NCI-H524 (cell line): ENCODE measurements at places on chromosomes 7 and 10.

GRCh38 chr10:82653244-82654155 is 778.5 kb downstream of the NRG3 start:
- no peak for DNase-seq

DNA sequence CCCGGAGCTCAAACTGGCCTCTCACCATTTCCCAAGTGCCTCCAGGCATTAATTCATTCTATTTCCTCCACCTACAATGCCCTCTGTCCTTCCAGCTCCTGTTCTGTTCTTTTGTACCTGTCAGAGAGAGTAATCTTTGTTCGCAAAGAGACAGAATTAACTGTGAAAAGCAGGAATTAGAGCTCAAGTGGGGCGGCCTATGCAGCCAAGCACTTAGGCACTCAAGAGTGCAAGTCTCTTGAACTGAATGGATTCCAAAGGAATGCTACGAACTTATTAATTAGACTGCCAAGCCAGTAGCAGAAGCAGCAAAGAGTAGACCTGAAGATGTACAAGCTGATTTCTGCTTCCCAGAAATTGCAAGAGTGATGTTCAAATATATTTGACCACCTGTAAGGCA is 338.3 kb upstream of the AUTS2 start:
- DNase-seq, result no peak

DNA sequence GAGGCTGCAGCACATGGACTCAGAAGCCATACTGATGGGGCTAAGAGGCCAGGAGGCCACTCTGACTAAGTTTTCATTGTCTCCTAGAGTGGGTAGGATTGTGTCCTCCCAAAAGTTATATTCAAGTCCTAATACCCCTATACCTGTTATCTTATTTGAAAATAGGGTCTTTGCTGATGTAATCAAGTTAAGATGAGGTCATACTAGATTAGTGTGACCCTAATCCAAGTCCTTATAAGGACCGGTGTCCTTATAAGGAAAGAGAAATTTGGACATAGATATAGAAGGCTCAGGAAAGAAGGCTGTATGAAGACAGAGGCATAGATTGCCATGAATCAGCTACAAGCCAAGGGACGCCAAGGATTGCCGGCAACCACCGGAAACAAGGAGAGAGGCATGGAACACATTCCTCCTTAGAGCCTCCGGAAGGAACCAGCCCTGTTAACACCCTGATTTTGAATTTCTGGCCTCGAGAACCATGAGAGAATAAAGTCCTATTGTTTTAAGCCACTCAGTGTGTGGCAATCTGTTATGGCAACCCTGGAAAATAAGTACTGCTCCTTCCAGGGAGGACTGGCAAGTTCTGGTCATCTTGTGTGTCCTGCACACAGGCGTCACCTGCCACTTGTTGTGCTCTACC is 157.0 kb downstream of the EMX2 start:
- DNase-seq, result no peak

- DNase-seq, result no peak
These were observed 811 bp downstream of the GPC2 start for GRCh38 chr7:100176096-100177044.

DNA sequence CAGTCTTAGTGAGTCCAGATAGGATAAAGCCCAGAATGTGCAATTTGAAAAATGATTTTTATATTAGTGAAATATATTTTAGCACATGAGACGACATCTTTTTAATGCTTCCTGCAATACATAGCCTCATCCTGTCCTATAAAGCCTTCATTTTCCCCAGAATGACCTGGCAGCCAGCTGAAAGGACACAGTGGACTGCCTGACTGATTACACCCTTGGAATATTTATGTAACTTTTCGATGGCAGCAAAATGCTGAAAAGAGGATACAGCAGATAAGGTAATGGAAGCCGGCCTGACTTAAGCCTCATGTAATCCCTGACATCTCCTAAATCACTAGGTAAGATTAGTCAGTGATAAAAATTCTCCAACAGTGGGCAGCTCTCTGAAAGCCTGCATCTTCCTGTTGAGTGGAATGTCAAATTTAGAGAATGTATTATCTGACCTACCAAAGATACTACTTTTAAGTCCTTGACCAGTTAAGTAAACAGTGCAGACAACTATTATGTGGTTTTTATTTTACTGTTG is 210.7 kb upstream of the STEAP1 start:
- DNase-seq, result peak; percentile 18

DNA sequence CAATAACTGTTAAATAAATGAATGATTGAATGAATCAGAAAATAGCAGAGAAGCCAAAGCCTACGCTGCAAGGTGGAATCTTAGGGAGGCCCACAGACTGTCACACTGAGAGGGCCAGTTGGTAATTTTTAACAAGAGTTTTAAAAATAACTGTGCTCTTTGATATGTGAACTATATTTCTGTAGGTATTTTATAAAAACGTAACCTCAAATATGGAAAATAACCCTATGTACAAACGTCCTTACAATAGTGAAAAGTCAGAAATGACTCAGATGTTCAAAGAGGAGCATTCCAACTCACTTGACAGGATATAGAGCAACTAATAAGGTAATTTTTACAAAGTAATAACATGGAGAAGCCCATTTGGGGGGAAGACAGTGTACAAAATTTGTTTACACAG is 18.9 kb upstream of the TMEM273 start:
- no peak for DNase-seq

DNA sequence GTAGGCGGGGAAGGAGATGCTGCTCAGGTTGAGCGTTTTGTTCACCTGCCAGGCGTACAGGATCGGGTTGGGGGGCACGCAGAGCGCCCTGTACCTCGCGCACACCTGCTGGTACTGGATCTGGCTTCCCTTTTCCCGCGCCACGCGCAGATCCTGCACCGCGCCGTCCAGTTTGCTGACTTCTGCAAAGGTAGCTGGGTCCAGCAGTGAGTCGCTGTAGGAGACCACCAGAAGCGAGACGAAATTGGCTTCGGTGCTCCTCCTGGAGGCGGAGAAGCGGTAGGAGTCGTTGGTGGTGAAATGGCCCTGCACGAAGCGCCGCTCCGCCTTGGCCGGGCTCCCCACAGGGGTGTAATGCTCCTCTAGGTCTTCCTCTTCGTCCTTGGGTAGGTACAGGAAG is 90.7 kb upstream of the RAB18 start:
- no peak for DNase-seq

DNA sequence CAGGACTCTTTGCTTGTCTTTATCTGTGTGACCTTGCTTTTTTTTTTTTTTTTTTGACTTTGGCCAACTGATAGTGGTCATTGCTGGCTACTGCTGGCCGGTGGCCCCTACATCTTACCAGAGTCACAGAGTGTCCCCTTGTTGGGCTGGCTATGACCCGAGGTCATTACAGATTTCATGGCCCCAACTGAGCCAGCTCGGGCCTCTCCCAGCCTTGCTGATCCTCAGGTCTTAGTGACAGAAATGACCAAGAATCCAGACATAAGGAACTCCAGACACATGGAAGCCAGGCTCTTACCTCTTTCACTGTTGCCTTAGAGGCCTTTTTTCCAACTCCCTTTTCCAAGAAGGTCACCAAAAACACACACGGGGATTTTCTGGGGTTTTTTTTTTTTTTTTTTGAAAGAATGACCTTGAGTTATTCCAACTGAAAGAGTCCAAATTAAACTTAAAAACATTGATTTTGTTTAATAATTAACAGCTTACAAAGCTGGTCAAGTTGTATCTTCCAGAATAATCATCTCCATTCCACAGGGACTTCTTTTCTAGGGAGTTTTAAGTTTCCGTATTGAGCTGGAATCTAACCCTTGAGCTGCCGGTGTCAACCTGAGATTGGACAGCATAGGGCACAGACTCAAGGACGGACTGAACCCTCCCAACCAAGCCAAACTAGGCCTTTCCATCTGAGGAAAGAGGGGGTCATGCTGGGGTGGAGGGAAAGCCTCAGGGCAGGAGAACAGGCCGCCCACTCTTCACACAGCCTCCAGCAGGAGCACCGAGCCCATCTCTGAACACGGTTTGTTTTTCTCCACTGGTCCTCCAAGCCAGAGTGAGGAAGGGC is 43.8 kb downstream of the PIK3AP1 start:
- DNase-seq, result no peak

DNA sequence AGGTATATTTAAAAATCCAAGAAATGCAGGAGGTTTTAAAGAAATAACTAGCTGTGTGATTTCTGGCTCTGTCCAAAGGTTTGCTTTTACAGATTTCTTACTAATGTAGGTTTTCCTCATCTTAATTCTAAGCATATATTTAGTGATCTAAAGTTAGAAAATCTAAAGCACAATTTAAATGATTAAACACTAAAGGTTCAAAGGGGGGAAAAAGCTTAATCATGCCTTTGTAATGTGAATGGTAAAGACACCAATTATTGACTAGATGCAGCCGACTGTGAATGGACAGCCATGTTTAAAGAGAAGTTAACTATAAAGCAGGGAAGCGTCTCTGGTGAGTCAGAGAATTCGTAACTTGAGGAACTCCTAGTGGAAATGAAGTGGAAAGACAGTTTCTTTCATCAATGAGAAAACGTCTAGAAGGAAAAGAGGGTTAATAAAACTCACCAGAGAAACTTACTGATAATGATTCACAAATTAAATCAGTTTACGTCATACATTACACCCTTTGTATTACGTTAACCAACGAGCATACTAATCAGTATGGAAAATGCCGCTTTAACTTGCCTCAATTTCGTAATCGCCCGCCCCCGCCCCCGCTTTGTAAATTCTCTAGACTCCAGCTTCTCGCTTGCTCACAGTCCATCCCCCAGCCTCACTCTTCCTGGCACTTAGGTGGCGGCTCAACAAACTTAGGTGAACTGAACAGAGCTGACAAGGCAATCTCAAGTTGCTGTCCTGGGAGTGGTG is 1.1 kb upstream of the HBP1 start:
- peak; percentile 71 for DNase-seq

GRCh38 chr7:43905209-43905946 is 1.0 kb downstream of the URGCP start:
- DNase-seq, result no peak
